ENCODE measurements at places on chromosomes 3 and 15.

DNA sequence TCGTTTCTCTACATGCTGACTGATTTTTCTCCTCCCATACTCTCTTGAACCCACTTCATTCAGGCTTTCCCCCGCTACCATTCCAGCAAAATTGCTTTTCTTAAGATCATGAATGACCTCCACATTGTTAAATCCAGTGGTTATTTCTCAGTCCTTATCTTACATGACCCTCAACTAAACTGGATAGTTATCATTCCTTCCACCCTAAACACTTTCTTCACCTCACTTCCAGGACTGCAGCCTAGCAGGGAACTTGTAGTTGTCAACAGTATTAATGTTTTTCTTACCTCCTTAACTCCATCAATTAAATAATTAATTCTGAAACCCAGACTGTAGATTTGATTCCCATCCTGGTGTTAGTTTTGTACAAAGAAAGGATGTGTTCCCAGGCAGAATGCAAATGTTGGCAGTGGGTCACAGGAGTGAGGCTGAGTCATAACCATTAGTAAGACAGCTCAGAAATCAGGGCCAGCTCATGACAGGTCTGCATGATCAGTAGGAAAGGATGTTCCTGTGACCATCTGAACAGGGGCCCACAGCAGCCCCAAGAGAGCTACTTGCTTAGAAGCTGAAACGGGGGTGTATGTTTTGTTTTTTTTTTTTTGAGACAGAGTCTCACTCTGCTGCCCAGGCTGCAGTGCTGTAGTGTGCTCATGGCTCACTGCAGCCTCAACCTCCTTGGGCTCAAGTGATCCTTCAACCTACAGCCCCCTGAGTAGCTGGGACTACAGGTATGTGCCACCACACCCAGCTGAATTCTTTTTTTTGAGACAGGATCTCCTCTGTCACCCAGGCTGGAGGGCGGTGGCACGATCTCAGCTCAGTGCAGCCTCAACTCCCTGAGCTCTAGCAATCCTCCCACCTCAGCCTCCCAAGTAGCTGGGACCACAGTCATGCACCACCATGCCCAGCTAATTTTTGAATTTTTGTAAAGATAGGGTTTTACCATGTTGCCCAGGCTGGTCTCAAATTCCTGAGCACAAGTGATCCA, 9.1 kb downstream of the BCL2L10 start:
- peaks cover 4% of the 10 kb centered on the region for H3K27me3 ChIP-seq
- no peak overlapping the region for H3K27ac ChIP-seq
- no peak overlapping the region for H3K4me3 ChIP-seq
- no peak for DNase-seq
- H3K4me1 ChIP-seq, result peaks cover 21% of the 10 kb centered on the region

GRCh38 chr3:153268564-153269279, 106.7 kb downstream of the RAP2B start:
- DNase-seq, result no peak
- H3K27ac ChIP-seq, result no peak overlapping the region
- H3K4me1 ChIP-seq, result no peaks in the 10 kb centered on the region
- H3K4me3 ChIP-seq, result no peak overlapping the region
- H3K36me3 ChIP-seq, result no peaks in the 10 kb centered on the region

GRCh38 chr3:50484722-50485121, 18.7 kb downstream of the CACNA2D2 start:
- peaks cover 9% of the 10 kb centered on the region for H3K27me3 ChIP-seq
- no peaks in the 10 kb centered on the region for H3K36me3 ChIP-seq
- peaks cover 6% of the 10 kb centered on the region for H3K4me1 ChIP-seq
- H3K4me3 ChIP-seq, result no peak overlapping the region
- H3K27ac ChIP-seq, result no peak overlapping the region
- DNase-seq, result no peak

- no peak overlapping the region for H3K4me3 ChIP-seq
- H3K36me3 ChIP-seq, result no peaks in the 10 kb centered on the region
- no peaks in the 10 kb centered on the region for H3K27me3 ChIP-seq
- DNase-seq, result no peak
Measured at GRCh38 chr3:28132941-28133340, 108.5 kb upstream of the CMC1 start.

DNA sequence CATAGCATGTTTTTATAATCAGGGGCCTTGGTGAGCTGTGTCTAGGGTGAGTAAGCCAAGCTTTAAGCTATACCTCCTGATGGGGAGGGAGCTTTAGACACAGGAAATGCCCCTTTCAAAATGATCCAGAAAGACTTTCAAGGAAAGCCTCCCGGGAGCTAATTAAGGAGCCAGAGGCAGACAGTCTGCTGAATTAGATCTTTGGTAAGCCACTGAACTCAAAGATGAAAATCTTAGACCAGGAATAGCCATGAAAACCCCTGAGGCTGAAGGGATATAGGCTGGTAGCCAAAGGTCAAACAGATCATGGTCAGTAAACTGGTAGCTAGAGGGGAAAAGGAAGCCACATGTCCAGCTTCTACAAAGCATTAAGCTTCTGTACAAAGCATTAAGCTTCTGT, 42.7 kb upstream of the GAP43 start:
- H3K27ac ChIP-seq, result no peak overlapping the region
- peaks cover 16% of the 10 kb centered on the region for H3K27me3 ChIP-seq
- no peak for DNase-seq
- no peak overlapping the region for H3K4me3 ChIP-seq
- H3K36me3 ChIP-seq, result no peaks in the 10 kb centered on the region
- H3K4me1 ChIP-seq, result no peaks in the 10 kb centered on the region

GRCh38 chr15:63517628-63518027, 13.2 kb downstream of the USP3 start:
- peak overlapping the region; percentile 7 for H3K4me3 ChIP-seq
- H3K36me3 ChIP-seq, result no peaks in the 10 kb centered on the region
- no peak for DNase-seq
- H3K27me3 ChIP-seq, result no peaks in the 10 kb centered on the region
- H3K4me1 ChIP-seq, result peaks cover 80% of the 10 kb centered on the region

GRCh38 chr3:15427182-15427880, at the start of the genes EAF1 and METTL6:
TSS of gene EAF1 (plus strand) at chr3:15427598. CDS start at chr3:15427780, 182 bp downstream.
TSS of gene METTL6 (minus strand) at chr3:15427544. CDS start at chr3:15426511, 1,033 bp downstream.
- DNase-seq, result peak; percentile 80
- H3K4me3 ChIP-seq, result peak within 1 kb of the TSS; percentile 96
- H3K36me3 ChIP-seq, result peaks cover 36% of the 10 kb centered on the region
- peaks cover 56% of the 10 kb centered on the region for H3K4me1 ChIP-seq
- H3K27ac ChIP-seq, result peak within 1 kb of the TSS; percentile 99

GRCh38 chr3:47715928-47716327, 65.8 kb downstream of the SMARCC1 start:
- H3K4me1 ChIP-seq, result no peaks in the 10 kb centered on the region
- no peak overlapping the region for H3K27ac ChIP-seq
- peaks cover 34% of the 10 kb centered on the region for H3K36me3 ChIP-seq
- no peak overlapping the region for H3K4me3 ChIP-seq

- no peaks in the 10 kb centered on the region for H3K36me3 ChIP-seq
- no peak for DNase-seq
- no peak overlapping the region for H3K4me3 ChIP-seq
Measured at GRCh38 chr15:57865294-57865693, 158.8 kb downstream of the POLR2M start.

Data from stimulated activated naive B cell treated with anti-CD40 and anti-IgM and Interleukin-4, amounts not matched to agents 10 μg/mL and 1 μg/mL and 100 μg/mL, for 72 hours (primary cell).